ENCODE measurements at places on chromosomes 2 and 18.

- no peak for DNase-seq
Measured at GRCh38 chr2:39356922-39357639, 80.0 kb downstream of the MAP4K3 start.

- DNase-seq: no peak
Measured at GRCh38 chr2:215576572-215576971, 140.7 kb upstream of the FN1 start.

- DNase-seq: peak; percentile 33
Measured at GRCh38 chr2:235116885-235117492, 165.2 kb downstream of the SH3BP4 start.

DNA sequence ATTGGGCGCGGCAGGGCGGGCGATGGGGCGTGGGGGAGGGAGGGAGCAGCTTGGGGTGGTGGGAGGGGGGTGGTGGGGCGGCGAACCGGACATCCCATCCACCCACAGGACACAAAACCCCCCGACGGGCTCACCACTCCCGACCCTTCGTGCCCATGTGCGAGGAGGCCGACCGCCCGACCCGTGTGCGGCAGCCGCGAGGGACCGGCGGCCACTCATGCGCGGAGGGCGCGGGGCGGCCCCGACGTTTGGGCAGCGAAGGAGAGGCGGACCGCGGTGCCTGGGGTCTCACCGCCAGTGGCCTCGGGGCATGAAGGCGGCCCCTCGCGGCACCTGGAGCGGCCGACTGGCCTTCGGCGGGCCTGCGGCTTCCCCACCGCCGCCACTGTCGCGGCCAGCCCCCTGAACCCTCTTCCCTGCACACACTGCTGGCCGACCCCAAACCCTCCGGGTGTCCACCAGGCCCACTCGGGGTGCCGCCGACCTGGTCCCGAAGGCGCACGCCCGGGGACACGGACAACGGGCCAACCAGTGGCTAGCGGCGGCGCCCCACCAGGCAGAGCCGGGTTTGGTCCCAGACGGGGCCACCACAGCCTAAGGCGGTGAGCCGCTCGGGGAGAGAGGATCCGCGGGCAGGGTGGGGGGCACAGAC, 94.6 kb upstream of the ANKRD30BL start:
- no peak for DNase-seq

GRCh38 chr2:10454505-10454904, 6.4 kb upstream of the ODC1 start:
- no peak for DNase-seq

DNA sequence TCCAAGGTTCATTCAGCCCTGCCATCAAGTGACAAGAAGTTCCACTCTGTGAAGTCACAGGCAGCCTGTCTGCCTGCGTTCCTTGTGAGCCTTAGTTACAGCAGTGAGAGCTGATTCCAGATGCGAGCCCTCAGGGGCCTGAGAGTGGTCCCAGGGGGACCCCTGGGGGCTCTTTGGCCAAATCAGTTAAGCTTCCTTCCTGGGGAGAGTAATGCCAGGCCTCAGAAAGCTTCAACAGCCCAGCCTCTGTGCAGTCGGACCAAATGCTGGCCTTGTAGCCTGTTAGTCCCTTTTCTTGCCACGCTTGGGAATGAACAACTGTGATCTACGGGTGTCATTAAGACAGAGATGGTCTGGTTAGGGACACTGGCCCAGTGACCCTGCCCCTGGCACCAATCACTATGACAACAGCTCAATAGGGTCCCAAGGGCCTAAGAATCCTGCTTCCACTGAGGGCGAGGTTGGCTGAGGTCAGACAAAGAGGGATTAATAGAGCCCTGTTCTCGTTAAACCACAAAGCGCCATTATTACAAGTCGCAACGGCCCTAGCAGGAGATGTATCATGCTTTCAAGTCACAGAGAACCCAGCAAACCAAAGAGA, 50.9 kb downstream of the HS1BP3 start:
- DNase-seq: no peak

GRCh38 chr2:20113986-20114938, 62.8 kb upstream of the LAPTM4A start:
- no peak for DNase-seq

- DNase-seq: no peak
Measured at GRCh38 chr18:71809711-71810110, 734.4 kb downstream of the CBLN2 start.

GRCh38 chr2:222257645-222258044, 41.2 kb downstream of the PAX3 start:
- no peak for DNase-seq

DNA sequence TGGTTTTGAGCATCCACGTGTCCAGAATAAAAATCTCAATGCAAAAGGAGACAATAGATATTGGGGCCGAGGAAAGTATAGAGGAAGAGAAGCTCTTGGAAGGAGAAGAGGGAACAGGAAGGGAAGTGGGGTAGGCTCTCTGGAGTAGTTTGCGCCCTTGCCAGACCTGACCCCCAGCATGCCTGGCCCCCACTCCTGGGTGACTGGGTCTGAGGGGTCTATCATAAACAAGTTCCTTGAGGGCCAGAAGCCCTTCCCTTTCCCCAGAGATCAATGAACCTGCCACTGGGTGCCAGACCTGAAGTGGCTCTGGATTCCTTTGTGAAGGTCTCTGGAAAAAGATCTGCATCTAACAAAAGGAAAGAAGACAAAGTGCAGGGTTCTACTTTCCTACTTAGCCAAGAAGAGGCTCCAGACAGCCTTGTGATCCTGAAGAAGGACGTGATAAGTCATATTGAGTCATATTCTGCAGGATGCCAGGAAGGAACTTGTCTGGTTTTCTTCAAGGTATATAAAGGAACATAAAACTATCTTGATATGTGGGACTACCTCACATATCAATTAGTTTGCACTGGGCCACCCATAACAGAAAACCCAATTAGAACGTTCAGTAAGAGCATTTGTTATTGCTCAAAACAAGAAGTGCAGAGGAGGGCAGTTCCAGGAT, 18.7 kb upstream of the ATOH8 start:
- no peak for DNase-seq

- DNase-seq: no peak
Measured at GRCh38 chr2:23544589-23545295, 159.8 kb downstream of the KLHL29 start.

- no peak for DNase-seq
Measured at GRCh38 chr18:78602430-78602829, 377.2 kb upstream of the SALL3 start.

- no peak for DNase-seq
Measured at GRCh38 chr2:53584986-53585385, 182.6 kb upstream of the CHAC2 start.

DNA sequence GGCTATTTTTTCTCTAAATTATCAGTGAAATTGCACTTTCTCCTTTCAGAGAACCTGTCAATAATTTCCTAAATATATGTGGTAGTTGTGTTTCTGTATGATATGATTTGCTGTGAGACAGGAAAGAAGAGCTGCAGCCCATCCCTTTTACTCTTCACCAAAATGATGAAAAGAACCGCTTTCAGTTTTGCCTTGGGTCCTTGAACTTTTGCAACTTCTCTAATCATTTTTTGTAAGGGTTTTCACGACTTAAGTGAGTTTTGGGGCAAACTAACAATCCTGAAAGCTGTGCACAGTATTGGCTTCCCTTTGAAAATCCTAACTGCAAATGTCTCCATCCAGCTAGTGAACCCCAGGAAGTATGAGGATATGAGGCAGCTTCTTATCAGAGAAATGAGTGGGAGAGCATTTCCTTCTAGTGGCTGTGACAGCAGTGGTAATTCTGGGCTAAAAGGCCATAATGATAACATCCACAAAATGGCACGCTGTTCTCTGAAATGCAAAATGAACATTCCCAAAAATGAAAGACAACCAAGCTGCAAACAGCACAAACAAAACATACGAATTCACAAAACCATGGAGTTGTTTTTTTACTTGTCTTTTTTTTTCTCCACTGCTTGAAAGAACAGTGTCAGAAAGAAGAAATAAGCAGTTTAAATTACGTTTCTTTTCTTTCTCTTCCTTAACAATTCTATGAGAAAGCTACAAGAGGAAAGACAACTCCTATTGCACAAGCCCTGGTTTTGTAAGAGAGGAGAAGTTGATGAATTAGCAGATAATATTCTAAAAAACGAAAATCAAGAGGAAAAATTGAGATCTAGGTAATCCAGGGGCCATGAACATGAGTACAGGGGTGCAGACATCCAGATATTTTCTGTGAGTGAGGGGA, 1291.6 kb upstream of the ZEB2 start:
- DNase-seq: no peak

GRCh38 chr18:45945669-45946068, 21.5 kb downstream of the EPG5 start:
- no peak for DNase-seq

DNA sequence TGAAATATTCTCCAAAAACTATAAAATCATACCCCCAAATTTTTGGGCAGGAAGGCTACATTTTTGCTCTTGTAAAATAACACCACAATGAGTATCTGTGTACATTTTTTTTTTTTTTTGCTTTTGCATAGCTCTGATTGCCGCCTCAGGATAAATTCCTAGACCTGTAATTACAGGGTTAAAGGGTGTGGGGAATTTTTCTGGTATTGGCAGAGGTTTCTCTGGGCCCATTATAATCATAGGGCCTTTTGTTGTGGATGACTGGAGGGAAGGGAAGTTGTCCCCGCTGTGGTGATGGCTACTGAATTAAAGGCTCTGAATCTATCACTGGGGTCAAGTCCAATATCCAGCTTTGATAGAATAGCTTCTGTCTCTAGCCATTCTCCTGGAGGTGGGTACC, 26.6 kb downstream of the CCDC195 start:
- no peak for DNase-seq

DNA sequence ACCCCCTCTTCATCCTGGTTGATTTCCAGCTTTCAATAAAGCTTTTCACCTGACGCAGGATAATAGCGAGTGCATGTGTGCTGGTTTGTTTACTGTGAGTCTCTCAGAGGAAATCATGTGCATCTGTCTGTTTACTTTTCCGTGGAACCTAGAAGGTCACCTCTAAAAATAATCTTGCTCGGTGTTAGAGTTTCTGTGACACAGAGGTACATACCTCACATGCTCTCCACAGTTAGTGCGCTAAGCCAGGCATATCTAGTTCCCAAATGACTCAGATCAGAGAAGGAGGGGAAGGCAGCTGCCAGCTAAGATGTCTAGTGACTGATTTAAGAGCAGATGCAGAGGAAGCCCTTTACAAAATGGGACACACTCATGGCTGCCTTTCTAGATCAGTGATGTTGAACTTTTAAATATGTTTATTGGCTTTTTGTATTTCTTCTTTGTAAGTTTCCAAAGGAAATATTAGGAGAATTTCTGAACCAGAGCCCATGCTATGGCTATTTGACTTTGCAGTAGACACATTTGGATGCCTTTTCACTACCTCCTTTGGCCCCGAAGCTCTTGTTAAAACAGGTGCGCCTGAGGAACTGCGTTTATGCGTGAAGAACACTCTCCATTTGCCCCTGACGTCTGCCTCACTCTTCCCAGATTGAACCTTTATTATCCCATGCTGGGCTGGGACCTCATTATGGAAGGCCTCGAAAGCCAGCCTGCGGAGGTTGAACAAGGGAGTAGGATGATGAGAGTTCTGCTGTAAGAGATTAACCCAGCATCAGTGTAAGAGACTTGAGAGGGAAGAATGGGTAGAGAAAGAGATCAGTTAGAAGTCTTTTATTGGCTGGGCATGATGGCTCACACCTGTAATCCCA, 145.6 kb downstream of the FAM161A start:
- no peak for DNase-seq

GRCh38 chr2:239587311-239587731, 186.5 kb upstream of the HDAC4 start:
- no peak for DNase-seq

DNA sequence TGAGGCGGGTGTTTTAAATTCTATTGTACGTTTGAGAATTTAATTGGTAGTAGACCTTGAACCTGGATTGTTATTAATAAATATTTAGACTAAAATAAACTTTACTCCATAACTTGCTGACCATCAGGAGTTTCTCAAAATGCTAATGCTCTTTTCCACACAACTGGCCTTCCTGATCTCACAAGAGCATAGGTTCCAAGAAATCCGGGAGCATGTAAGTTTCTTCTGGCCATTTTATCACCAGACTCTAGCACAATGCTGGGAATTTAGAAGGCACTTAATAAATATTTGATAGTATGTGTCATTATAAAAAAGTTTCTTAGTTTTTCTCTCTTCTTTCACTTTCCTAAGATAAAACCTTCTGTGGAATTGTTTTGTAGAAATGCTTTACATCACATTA, 2047.1 kb downstream of the SUCLG1 start:
- DNase-seq: no peak

- no peak for DNase-seq
Measured at GRCh38 chr2:233470011-233470687, 96.4 kb downstream of the USP40 start.

GRCh38 chr2:84856787-84857186, 24.1 kb downstream of the TRABD2A start:
- DNase-seq: no peak

GRCh38 chr2:148237911-148238310, 217.0 kb downstream of the MBD5 start:
- no peak for DNase-seq
